Activated CD8-positive, alpha-beta T cell treated with anti-CD3 and anti-CD28 coated beads for 36 hours (primary cell): ENCODE measurements at places on chromosomes 4 and X. TPM values are rescaled to one million over a fixed set of nuclear protein-coding genes. Genes with fewer than 3 reads are reported as not detected.

The FDCSP gene
- not detected for total RNA-seq

DNA sequence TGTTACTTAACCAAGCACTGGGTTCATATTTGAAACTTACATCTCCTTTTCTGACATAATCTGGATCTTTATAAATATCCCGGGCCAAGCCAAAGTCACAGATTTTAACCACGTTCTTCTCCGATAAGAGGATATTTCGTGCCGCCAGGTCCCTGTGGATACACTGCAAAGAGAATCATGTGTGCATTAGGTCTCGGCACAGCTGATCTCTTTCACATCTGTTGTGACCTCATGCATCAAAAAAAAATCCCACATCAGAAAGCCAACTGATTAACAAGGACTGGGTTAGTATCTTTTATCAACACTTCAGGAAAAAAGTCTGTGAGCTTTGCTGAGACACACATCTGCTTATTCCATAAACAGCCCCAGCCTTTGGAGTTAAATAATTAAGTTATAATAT lies 35.5 kb downstream of the KDR start:
- H3K4me1 ChIP-seq = no peaks in the 10 kb centered on the region
- H3K27me3 ChIP-seq = peaks cover 1% of the 10 kb centered on the region
- DNase-seq = no peak
- no peak overlapping the region for H3K27ac ChIP-seq
- no peak overlapping the region for H3K4me3 ChIP-seq

- H3K27me3 ChIP-seq = no peaks in the 10 kb centered on the region
- no peak overlapping the region for H3K27ac ChIP-seq
- no peak for DNase-seq
- no peaks in the 10 kb centered on the region for H3K36me3 ChIP-seq
- no peaks in the 10 kb centered on the region for H3K4me1 ChIP-seq
Observed at GRCh38 chrX:68043713-68044438, 389.4 kb downstream of the OPHN1 start.

GRCh38 chr4:127965803-127966175 lies 583 bp downstream of the ABHD18 start:
- H3K36me3 ChIP-seq = peaks cover 21% of the 10 kb centered on the region
- peak overlapping the region; percentile 95 for H3K4me3 ChIP-seq
- H3K27ac ChIP-seq = peak overlapping the region; percentile 98
- peaks cover 34% of the 10 kb centered on the region for H3K4me1 ChIP-seq

DNA sequence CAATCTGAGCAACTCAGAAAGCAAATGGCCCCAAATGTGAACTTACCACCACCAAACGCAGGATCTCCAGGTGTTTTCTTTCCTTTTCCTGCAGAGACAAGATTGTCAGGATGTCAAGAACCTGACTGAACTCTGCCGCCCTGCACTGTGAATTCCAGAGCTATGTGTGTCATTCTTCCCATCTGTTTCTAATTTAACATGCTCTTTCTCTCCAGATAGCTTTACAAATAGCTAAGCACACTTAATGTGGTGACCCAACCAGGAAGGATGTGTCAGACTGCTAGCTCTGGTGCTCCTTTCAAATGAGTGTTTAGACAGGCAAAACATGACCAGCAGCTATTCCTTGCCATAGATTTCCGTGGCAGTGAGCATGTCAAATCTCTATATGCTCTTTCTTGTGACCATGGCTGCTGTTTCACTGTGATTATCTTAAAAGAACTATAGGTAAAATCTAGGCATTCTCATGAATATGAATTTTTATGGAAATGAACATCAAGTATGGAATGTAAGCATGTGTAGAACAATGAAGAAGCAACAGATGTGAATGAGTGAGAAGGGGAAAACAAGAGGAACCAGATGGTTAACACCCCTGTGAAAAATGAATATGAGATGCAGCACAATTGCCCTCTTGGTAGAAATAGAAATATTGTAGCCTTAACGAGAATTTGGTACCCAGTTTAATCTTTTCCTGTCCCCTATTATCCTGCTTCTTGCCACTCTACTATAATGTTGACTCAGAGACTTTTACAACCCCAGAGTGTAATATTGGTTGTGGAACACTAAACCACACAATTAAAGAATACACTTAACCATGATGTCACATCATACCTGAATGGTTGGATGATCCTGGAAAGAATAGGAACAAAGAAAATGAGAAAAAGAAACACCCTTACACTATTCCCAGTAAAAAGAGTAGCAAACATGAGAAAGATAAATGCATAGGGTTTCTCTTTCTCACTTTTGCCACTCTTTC lies 247.8 kb upstream of the DKK2 start:
- no peaks in the 10 kb centered on the region for H3K36me3 ChIP-seq
- no peak for DNase-seq
- no peaks in the 10 kb centered on the region for H3K27me3 ChIP-seq
- H3K27ac ChIP-seq = no peak overlapping the region
- H3K4me3 ChIP-seq = no peak overlapping the region

DNA sequence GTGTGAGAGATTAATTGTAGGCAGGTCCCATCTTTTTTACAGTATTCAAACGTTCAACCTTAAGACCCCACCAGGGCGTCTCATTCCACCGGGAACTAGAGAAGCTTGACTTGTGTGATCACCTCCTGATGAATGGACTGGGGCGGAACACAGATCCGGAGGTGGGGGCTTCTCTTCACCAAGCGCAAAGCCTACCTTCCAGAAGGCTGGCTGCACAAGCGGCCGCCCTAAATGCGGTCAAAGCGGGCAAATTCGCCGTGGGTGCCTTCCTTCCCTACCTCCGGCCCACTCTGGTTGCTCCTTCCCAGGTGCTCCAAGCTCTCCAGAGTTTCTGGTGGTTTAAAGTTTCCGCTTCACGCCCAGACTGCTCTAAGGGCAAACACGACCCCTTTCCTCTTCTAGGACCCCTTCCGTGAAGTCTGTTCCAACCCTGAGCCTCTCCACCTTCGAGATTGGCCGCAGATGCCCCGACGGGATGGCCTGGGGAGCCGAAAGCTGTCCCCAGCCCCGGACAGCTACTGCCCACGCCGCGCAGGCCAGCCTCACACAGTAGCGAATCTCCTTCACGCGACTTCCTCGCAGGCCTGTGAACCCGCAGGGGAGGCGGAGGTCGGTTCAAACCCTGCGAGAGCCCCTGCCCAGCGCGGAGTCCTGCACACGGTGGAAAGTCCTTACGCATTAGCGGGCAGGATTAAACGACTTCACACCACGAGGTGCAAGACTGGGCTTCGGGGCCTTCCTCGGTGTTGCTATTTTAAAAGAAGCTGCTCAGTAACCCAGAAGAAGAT lies 1.6 kb upstream of the WWC2 start:
- H3K4me3 ChIP-seq = no peak overlapping the region
- no peaks in the 10 kb centered on the region for H3K36me3 ChIP-seq
- DNase-seq = no peak
- H3K4me1 ChIP-seq = peaks cover 6% of the 10 kb centered on the region

- no peaks in the 10 kb centered on the region for H3K27me3 ChIP-seq
- no peak for DNase-seq
- peaks cover 5% of the 10 kb centered on the region for H3K36me3 ChIP-seq
- H3K4me3 ChIP-seq = no peak overlapping the region
- peaks cover 28% of the 10 kb centered on the region for H3K4me1 ChIP-seq
Observed at GRCh38 chr4:113783701-113784100, 22.2 kb upstream of the CAMK2D start.

The TBC1D8B gene
- 0.40 TPM for total RNA-seq

DNA sequence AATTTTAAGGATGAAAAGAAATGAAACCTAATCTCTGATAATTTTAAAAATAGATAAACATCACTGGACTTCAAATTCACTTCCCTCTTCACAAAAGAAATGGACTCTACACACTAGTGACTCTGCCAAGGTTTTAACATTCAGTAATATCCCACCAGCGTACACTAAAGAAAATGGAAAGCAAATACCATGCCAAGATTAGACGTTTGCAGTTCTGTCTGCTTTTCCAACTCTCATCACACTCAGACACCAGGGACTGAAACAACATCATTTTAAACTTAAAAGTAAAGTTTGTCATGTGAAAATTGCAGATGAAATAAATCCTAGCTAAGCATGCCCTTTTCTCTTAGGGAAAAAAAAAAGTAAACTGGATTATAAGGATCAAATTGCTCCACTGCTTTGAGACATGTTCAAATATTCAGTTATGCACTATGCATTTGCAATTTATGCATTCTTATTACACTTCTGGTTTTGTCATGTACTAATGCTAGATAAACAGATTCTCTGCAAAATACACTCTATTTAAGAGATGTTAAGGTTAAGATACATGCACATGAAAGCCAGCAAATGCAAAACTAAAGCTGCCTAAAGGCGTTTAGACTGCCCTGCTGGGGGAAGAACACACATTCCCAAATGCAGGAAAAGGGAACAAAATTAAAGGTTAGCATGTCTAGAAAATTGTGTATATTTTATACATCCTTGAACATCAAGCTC lies 534.4 kb upstream of the EPHA5 start:
- no peaks in the 10 kb centered on the region for H3K36me3 ChIP-seq
- no peak overlapping the region for H3K27ac ChIP-seq
- no peaks in the 10 kb centered on the region for H3K4me1 ChIP-seq
- H3K27me3 ChIP-seq = no peaks in the 10 kb centered on the region
- no peak for DNase-seq

GRCh38 chrX:23773601-23774175 lies 9.3 kb upstream of the SAT1 start:
- no peaks in the 10 kb centered on the region for H3K36me3 ChIP-seq
- H3K4me3 ChIP-seq = peak overlapping the region; percentile 44
- H3K4me1 ChIP-seq = peaks cover 11% of the 10 kb centered on the region
- DNase-seq = peak; percentile 65
